ENCODE measurements at places on chromosomes 7 and 10.
A peak's percentile ranks its signal among the peaks of the same experiment; 100 is the strongest.

DNA sequence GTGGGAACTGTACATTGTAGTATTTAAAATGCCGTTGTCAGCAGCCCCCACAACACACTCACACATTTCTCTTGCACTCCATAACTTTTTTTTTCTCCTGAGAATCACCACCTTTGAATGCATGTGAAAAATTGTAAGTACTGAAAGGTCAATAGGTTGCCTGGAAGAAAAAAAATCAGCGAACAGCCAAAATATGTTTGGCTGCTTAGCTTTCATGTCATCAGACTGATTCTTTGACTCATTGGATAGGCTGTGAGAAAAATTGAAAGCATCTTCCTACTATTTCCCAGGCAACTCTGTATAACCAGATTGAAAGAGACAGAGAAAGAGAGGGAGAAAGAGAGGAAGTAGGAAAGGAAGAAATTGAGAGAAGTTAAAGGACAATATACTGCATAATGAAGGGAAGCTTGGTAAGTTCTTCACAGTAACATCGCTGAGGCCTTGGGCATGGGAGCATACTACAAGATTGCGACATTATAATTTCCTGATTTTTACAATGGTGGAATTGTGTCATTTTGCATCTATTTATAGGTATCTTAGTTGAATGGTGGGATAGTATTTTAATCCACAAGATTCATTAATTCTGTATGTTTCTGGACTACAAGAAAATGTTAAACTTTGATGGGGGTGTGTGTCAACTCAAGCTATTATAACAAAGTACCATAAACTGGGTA lies 249.3 kb upstream of the KCND2 start:
- DNase-seq, result no peak

GRCh38 chr10:119100434-119101238 lies 3.3 kb upstream of the DENND10 start:
- DNase-seq, result no peak

DNA sequence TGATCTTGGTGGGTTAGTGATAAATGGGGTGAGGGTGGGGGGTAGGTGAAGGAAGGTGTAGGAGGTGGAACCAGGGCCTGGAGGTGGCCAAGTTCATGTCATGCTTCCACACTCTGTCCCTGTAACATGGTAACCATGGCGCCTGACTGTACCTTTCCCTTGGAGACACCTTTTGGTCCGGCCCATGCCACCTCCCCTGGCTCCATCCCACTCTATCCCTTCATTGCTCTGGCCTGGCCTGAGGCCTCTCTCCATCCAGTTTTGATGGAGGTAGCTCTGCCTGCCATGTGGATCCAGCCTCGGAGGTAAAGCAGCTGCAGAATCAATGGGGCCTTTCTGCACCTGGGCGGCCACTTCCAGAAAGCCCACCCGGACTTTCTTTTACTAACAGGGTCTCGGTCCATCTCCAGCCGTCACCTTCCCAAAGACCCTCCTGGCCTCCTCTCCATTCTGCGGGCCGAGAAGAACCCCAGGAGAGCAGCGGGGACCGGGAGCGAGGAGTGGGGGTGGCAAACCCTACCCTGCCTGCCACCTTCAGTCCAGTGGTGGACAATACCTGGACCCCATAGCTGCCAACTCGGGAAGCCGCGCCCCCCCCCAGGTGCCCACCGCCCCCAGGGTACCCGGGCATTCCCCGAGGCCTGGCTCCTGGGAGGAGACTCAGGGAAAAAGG lies 504 bp upstream of the TRRAP start:
- DNase-seq, result no peak

DNA sequence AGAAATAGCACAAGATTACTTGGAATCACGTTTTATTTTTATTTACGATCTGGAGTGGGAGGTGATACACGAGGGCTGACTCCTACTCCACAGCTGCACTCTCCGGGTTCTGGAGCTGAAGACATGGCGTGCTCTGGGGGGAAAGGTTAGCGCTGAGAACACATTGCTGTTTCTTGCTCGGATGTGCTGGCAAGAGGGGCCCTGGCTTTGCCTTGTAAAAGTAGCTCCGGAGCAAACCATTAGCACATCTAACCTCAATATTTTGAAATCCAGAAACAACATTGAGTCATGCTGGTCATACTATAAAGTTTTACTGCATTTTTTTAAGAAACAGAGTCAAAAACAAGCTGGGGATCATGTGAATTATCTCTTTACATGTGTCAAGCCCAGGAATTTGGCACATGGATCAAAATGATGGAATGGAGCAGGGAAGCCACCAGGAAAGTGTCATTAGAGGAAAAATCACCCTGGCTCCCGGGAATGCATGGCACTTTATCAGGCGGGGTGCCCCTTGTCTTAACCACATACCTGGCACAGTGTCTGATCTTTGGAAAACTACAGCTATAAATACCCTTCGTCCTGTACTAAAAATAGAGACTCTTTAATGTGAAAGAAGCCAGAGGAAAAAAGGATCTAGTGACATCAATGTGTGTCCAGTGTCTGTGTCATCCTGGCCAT lies 31.6 kb upstream of the LYZL1 start:
- DNase-seq, result no peak

- no peak for DNase-seq
These were observed 308.5 kb upstream of the NFE2L3 start for GRCh38 chr7:25843467-25843866.

- DNase-seq, result no peak
These were observed 364.7 kb upstream of the POM121L12 start for GRCh38 chr7:52670608-52671225.

- DNase-seq, result no peak
These were observed 98.2 kb downstream of the PRLHR start for GRCh38 chr10:118497227-118497626.

- no peak for DNase-seq
These were observed 130.4 kb upstream of the PDE1C start for GRCh38 chr7:32200646-32201045.

DNA sequence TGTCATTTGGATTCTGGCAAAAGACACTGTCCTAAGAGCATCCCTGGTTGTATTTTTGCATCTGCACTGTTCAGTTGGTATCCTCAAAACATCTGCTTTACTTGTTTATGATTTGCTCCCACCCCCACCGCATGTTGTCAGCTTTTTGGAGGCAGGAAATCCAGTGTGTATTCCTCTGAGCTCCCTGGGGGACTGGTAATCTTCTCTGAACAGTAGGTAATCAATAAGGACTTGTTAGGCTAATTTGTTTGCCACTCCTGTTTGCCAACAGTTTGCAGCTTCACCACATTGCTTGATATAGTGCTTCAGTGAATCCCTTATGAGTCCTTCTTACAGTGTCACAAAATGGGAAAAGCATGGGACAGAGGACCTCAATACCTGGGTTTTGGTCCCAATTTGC lies 49.1 kb downstream of the FEZF1 start:
- DNase-seq, result peak; percentile 9

GRCh38 chr10:29387269-29387668 lies 98.4 kb downstream of the LYZL1 start:
- no peak for DNase-seq

DNA sequence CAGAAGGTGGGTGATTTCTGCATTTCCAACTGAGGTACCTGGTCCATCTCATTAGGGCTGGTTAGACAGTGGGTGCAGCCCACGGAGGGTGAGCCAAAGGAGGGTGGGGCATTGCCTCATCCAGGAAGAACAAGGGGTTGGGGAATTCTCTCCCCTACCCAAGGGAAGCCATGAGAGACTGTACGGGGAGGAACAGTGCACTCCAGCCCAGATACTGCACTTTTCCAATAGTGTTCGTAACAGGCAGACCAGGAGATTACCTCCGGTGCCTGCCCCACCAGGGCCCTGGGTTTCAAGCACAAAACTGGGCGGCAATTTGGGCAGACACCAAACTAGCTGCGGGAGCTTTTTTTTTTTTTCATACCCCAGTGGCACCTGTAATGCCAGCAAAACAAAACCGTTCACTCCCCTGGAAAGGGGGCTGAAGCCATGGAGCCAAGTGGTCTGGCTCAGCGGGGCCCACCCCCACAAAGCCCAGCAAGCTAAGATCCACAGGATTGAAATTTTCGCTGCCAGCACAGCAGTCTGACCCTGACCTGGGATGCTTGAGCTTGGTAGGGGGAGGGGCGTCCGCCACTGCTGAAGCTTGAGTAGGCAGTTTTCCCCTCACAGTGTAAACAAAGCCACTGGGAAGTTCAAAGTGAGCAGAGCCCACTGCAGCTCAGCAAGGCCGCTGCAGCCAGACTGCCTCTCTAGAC lies 31.2 kb downstream of the ARMC10 start:
- DNase-seq, result peak; percentile 79

- DNase-seq, result no peak
These were observed 194.6 kb downstream of the MLLT10 start for GRCh38 chr10:21728618-21729017.

DNA sequence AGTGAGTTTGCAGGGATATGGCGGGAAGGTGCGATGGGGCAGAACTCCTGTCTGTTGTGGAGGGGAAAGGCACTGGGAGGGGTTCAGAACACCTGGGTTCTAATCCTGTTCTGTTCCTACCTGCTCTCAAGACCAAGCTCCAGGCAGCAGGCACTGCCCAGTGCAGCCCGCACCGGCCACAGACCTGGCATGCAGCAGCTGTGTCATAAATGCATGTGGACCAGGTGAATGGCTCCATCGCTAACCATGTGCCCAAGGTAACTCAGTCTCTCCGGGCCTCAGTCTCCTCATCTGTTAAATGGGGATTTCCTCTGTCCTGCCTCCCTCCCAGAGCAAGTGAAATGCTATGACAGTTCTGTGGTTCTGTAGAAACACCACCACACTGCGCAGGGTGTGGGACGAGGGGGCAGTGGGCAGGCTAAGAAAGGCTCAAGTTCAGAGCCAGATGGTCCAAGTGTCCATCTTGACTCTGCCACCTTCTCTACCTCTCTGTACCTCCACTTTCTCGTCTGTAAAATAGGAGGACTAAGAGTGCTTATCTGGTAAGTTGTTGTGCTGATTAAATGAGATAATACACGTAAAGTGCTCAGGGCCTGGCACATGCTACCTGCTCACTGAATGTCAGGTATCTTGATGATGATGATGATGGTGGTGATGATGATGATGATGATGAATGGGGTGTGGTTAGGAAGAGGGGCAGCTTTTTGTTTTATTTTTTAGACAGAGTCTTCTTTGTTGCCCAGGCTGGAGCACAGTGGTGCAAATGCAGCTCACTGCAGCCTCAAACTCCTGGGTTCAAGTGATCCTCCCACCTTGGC lies 22.9 kb downstream of the ATP6V1F start:
- no peak for DNase-seq

- DNase-seq, result no peak
These were observed 584.7 kb downstream of the GALNT17 start for GRCh38 chr7:71716690-71717089.

DNA sequence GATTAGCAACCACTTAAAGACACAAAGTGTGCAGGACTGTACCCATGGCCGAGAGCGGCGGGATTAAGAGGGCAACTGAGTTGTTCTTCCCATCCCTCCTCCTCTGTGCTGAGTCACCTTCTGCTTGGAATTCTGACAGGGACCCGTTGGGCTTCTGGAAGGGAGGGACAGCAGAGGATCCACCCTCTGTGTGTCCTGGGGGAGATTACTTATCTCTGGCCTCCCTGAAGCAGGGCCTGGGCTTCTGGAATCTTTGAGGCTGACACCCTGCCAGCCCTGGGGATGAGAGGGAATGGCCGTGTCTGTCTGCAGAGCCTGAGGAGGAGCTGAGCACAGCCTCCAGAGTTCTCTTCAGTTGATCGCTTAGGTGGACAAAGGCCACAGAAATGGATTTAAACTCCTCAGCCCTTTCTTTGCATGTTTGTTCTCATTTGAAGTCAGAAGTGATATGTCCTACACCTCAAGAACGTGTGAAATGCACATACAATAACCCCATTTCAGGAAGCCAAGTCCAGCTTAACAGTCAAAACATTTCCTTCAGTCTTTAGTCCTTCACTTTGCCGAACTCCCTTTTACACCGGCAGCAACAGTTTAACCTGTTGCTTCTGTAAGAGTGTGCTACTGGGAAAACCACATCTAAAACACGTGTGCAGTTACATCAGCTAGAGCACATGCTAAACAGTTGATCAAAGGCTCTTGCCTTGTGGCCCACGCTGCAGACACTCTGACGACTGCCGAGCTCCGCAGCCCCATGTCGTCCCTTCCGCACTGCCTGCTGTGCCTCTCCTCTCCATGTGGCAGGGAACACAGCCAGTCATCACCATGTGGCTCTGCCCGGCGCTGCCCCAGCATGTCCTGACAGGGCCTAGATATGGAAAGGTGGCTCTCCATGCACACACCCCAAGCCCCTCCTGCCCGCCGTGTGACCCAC lies 55.7 kb downstream of the IKZF1 start:
- DNase-seq, result no peak

DNA sequence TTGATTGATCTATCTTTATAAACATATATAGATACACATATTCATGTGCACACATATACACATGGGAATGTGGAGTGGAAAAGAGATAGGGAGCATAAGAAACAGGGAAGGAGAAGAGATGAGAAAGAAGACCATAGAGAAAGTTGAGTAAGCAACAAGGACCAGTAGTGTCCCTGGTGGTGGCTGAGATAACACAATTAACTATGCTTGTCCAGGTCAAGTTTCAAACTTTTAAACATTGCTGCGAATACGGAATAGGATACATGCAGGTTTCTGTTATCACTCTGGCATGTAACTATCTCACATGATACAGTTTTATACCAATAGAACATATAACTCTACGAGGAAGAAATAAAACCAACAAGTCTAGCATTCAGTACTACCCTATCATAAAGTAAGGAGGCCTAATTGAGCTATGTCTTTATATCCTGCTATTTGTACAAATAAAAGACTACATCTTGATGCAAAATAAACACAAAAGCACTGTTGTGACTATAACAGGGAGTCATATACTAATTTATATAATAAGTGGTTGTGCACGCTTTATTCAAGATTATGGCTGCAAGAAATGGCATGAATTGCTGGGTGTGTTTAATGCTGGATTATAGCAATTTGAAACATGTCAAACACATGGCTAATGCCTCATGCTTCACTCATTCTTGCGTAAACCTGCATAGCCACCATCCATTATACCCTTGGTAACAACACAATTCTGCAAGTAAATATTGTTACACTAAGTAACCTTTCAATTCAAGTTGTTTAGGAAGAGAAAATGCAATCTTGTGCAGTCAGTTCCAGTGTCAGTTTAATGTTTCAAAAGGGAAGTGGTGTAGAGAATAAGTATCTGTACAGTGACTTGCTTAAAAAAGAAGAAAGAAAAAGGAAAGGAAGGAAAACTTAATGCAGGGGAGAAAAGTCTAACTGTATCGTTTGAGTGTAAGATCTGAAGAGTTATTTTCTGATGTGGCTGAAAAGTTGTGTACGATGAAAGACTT lies 8.2 kb downstream of the FOXP2 start:
- no peak for DNase-seq

- no peak for DNase-seq
These were observed 158.3 kb upstream of the HDAC9 start for GRCh38 chr7:18337048-18337809.

DNA sequence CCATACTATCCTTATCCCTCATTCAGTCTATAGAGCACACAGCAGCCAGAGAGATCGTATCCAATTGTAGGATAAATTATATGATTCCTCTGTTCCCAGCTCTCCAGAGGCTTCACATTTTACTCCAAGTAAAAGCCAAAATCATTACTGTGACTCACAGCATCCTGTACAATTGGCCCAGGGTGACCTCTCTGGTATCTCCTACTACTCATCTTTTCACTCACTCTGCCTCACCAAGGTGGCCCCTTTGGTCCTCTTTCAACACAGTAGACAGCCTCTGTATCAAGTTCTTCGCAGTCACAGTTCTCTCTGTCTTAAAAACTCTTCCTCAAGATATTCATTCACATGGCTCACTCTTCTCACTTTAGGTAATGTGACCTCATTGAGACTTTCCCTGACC lies 72.6 kb upstream of the LSM8 start:
- DNase-seq, result no peak
